Activated CD8-positive, alpha-beta memory T cell treated with anti-CD3 and anti-CD28 coated beads for 1 hour (primary cell): ENCODE measurements at places on chromosomes 13 and 19.

GRCh38 chr19:8935460-8935859 lies 74.7 kb downstream of the MUC16 start:
- no peak for DNase-seq

DNA sequence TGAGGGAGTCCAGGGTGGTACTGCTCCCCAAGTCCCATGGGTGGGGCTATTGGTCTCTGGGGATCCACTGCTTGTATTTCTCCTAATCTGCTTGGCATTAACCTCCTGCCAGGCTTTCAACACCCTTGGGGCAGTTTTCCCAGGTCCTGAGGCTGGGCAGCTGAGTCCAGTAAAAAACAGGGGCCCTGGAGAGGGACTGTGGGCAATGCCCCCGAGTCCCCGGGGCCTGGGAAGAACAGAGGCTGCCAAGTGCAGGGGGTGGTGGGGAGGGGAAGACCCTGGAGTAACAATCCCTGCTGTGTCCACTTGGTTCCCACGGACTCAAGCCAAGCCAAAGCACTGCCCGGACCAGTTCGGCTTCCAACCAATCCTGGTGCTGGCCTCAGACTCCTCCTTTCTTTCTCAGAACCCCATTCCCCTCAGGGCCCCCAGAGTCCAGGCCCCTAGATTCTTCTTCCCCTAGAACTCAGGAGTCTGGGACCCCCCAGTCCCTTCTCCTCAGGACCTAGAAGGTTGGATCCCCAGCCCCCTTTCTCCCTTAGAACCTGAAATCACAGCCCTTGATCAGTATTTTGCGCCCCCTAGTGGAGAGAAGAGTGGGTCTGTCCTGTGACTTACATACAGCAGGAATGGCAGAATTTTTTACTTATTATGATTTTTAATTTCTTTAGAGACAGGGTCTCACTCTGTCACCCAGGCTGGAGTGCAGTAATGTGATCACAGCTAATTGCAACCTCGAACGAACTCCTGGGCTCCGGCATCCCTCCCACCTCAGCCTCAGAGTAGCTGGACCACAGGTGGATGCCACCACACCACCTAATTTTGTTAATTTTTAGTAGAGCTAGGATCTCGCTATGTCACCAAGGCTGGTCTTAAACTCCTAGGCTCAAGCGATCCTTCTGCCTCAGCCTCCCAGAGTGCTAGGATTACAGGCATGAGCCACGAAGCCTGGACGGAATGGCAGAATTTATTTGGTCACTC lies 3.7 kb upstream of the CLPTM1 start:
- peak; percentile 17 for DNase-seq

GRCh38 chr19:28297036-28297435 lies 915.9 kb downstream of the UQCRFS1 start:
- DNase-seq: no peak

- DNase-seq: no peak
Observed at GRCh38 chr13:114155926-114156883, 22.9 kb upstream of the CFAP97D2 start.

GRCh38 chr19:21483589-21484170 lies 21.7 kb upstream of the ZNF429 start:
- peak; percentile 54 for DNase-seq

- no peak for DNase-seq
Observed at GRCh38 chr13:23889615-23890607, 711 bp upstream of the MIPEP start.

GRCh38 chr13:99431927-99432608 lies 69.2 kb upstream of the TM9SF2 start:
- DNase-seq: no peak

- no peak for DNase-seq
Observed at GRCh38 chr13:46994492-46994891, 97.6 kb upstream of the HTR2A start.

- DNase-seq: no peak
Observed at GRCh38 chr13:89943139-89943538, 1404.3 kb upstream of the MIR17HG start.

GRCh38 chr13:94389604-94390351 lies 89.7 kb downstream of the DCT start:
- no peak for DNase-seq

DNA sequence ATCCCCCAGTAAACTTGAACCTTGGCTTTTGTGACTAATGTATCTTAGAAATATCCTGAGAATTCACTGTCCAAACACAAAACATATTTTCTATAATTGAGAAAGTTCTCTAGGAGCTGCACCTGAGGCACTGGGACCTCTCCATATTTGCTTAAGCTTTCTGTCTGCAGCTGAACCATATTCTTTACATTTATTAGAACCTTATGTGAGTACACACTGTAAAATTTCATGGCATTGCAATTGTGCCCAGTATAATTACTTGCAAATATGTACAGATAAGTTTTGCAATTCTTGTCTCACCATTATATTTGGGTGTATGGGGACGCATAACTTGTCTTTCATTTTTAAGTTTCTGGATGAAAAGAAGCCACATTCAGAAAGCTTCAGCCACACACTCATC lies 280.7 kb upstream of the KLHL1 start:
- DNase-seq: no peak

GRCh38 chr19:2500841-2501261 lies 24.9 kb downstream of the GADD45B start:
- DNase-seq: no peak

- DNase-seq: no peak
Observed at GRCh38 chr19:28631961-28632360, 581.0 kb downstream of the UQCRFS1 start.

DNA sequence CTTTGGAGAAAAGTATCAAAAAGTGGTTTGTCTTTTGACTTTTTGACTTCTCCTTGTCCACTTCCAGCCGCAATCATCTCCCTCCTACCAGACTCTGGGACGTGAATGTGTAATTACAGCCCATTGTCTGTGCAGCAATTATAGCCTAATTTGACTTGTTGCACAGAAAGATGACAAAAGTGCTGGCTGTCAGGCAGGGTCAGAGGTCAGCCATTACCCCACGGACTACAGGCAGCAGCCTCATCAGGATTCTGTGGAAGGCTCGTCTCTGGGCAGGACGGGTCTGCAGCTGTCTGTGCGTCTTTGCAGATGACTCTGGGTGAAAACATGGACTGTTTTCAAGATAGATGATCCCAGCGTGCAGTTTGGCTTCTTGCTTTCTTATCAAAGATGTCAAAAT lies 102.2 kb upstream of the EDNRB start:
- DNase-seq: no peak

- DNase-seq: no peak
Observed at GRCh38 chr19:1271528-1272422, 2.6 kb downstream of the CIRBP start.

- DNase-seq: no peak
Observed at GRCh38 chr19:34193876-34194275, 21.6 kb downstream of the LSM14A start.

- no peak for DNase-seq
Observed at GRCh38 chr19:51448411-51449016, 9.7 kb downstream of the SIGLEC8 start.

DNA sequence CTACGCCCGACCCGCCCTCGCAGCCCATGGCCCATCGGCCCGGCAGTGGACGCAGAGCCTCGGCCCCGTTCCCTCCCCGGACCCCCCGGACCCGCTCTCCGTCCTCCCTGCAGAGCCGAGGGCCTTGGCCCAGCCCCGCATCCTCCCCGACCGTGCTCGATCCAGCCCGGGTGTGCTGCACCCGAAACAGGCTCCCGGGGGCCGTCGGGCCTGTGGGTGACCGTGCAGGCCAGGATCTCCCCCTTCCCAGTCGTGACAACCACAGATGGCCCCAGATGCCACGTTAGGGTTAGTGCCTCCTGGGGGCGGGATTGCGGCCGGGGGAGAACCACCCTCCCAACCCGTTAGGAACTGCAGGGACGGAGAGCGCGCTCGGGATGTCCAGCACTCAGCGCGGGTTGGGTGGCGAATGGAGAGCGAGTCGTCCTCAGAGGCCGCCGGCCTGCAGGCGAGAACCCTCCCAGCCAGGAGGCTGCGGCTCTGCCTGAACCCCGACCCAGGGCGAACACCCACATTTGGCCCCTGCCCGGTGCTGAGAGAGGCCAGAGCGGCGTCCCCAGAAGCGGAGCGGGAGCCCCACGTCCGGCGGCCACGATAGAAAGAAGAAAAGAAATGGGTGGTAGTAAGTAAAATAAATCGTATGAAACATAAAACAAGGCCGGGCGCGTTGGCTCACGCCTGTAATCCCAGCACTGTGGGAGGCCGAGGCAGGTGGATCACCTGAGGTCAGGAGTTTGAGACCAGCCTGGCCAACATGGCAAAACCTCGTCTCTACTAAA lies 6.7 kb upstream of the MADCAM1 start:
- DNase-seq: no peak

GRCh38 chr19:48660852-48661710 lies 11.7 kb downstream of the NTN5 start:
- peak; percentile 53 for DNase-seq

GRCh38 chr13:110499621-110500281 lies 61.8 kb downstream of the RAB20 start:
- DNase-seq: no peak

- no peak for DNase-seq
Observed at GRCh38 chr19:39017026-39017425, 15.3 kb downstream of the FBXO27 start.

GRCh38 chr13:59701261-59701660 lies 462.5 kb downstream of the DIAPH3 start:
- DNase-seq: no peak

DNA sequence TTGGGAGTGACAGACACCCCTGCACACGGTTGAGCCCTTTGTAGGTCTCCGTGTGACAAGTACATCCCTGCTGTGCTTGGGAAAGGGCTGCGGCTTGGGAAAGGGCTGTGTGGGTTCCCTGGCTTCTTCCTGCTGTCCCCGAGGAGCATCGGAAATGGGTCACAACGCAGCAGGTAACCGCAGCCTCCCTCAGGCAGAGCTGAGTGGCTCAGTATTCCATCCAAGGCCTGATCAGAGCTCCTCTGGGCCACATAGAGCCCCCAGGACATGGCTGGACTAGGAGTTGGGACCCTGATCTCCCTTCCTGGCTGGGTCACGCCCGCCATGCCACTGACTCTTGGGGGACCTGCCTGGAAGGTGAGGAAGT lies 16.3 kb downstream of the TECR start:
- DNase-seq: no peak

DNA sequence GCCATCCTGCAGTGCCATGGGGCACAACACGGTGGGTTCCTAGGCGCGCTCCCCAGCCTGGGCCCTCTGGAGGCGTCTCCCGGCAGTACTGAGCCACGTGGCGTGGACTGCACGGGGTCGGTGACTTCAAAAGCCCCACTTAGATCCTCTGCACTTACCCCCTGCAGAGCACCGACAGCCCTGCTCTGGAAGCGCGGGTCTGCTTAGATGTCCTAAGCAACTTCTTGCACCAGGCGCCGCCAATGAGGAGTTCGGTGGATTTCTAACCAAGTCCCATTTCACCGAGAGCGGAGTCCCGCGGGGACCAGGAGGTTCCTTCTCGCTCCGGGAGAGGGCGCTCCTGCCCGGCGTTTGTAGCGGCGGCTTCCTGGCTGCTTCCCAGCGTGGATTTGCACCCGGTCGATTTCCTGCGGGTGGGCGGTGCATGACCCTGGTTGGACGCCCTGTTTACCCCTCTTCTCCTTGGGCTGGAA lies 25.2 kb upstream of the ZNF845 start:
- no peak for DNase-seq

DNA sequence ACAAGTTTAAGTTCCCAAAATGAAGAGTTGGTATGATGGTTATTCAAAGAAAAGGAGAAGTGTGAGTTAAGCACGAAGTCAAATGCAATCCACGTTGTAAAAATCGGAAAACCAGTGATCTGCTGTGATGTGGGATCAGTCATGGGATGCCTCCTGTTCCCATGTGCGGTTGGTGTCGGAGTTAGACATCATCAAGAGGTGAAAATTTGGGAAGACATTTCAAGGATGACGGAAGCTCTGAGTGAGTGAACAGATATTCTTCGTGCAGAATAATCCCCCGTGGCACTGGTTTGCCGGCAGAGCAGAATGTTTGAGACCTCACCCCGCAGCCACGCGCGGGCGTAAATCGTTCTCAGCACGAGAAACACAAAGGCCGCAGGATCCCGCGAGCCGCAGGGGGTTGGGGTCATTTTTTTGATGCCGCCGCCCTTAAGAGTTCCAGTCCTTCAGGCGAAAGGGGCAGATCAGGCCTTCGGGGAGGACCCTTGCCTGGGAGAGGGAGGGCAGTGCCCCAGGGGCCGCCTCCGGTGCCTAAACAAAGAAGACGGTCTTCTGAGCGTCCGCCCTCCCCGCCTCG lies 13.7 kb upstream of the SOX1 start:
- no peak for DNase-seq

GRCh38 chr19:8088752-8089663 lies 36.4 kb downstream of the CCL25 start:
- DNase-seq: no peak

- no peak for DNase-seq
Observed at GRCh38 chr19:29145756-29146155, 67.2 kb downstream of the UQCRFS1 start.

DNA sequence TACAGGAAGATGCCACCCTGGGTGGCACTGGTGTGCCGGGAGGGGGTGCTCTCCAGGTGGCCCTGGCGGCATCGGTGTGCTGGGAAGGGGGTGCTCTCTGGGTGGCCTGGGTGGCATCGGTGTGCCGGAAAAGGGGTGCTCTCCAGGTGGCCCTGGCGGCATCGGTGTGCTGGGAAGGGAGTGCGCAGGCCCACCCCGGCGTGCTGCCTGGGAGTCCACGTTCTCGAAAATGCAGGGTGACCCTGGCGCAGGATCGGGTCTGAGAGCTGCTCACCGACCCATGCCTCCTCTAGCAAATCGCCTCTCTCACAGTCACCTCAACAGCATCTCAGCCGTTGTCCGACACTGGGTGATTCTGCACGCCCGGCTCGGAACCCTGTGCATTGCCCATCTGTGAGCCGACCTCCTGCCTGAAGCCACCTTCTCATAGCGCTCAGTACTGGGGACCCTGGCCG lies 36.4 kb downstream of the RASA3 start:
- DNase-seq: no peak

GRCh38 chr13:48176781-48177180 lies 56.2 kb upstream of the ITM2B start:
- no peak for DNase-seq

GRCh38 chr19:11710313-11710712 lies 28.4 kb downstream of the ZNF823 start:
- no peak for DNase-seq

DNA sequence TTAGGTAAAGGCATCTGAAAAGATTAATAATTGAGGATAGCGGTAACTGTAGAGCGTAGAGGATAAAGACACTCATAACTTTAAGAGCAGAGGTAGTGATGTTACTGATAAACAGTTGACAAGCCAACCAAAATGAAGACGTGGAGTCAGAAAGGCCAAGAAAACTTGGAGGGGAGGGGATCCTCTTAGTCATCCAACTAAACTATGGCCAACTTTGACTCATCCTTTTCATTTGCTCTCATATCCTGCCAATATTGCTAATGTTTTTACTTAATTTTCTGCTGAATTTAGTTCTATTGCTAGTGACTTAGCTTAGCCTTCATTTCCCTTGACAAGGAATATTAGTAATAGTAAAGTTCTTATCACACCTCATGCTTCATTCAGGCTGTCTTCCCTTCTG lies 13.4 kb downstream of the ITGBL1 start:
- no peak for DNase-seq

GRCh38 chr13:90738881-90739280 lies 608.6 kb upstream of the MIR17HG start:
- DNase-seq: no peak
